NCI-H2227 treated with DMSO at 0.1 percent for 48 hours (cell line): ENCODE measurements at places on chromosomes 16 and 17.

- no peak for DNase-seq
Observed at GRCh38 chr16:4639899-4640509, 15.4 kb downstream of the MGRN1 start.

DNA sequence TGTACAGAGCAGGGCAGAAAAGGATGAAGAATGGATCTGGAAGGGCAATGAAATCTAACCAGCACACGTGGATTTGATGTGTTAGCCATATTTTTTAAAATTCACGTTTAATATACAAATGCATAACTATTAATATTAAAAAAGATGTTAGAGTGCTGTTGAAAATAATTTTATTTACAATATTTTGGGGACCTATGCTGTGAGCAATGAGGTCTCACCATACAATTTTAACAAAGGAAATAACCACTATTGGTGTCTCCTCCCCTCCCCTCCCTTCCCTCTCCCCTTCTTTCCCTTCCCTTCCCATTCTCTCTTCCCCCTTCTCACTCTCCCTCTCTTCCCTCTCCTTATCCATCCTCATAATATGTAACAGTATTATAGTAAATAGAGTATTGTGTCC, 64.2 kb upstream of the GPR139 start:
- DNase-seq, result no peak

DNA sequence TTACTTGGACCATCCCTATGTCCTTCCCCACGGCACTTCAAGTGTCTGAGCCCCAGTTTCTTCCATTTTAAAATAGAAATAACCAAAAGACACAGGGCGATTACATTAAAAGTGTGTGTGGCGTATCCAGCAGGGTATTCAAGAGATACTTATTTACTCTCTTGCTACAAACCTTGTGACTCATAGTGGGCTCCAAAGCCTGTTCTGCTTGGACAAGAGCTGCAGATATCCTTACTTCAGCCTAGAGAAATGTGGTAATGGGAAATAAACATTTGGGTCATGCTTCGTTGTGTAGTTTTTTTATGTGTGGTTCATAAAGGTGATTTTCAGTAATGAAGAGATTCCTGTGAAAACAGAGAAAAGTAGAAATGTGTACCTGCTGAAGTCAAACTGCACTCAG, 288.9 kb upstream of the CDH11 start:
- no peak for DNase-seq

GRCh38 chr17:63735691-63736090, 5.9 kb downstream of the STRADA start:
- no peak for DNase-seq

- no peak for DNase-seq
Observed at GRCh38 chr17:35291802-35292201, 48.9 kb downstream of the SLFN5 start.

DNA sequence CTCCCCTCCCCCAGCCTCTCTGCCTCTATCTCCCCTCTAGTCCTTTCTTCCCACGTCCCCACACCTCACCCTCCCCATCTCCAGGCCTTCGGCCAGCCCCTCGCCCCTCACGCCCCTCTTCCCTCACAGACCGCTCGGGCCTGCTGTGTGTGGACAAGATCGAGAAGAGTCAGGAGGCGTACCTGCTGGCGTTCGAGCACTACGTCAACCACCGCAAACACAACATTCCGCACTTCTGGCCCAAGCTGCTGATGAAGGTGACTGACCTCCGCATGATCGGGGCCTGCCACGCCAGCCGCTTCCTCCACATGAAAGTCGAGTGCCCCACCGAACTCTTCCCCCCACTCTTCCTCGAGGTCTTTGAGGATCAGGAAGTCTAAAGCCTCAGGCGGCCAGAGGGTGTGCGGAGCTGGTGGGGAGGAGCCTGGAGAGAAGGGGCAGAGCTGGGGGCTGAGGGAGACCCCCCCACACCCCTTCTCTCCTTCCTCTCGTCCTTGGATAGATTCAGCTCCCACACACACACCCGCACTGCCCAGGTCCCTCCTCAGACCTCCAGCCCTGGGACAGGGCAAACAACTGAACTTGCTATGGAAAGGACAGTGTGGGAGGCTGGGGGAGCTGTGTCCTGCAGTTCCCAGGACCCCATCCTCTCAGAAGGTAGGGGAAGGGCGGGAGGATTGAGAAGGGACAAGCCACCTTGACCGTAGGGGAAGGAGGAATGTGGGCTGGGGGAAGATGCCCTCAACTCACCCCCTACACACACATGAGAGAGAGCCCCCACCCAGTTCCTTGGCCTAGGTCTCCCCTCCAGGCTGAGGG, 11.1 kb downstream of the NR1D1 start:
- no peak for DNase-seq

- DNase-seq, result no peak
Observed at GRCh38 chr17:70668276-70668937, 499.1 kb downstream of the KCNJ2 start.

- DNase-seq, result peak; percentile 14
Observed at GRCh38 chr17:68398691-68399637, 58.3 kb downstream of the WIPI1 start.

GRCh38 chr17:64507413-64507782, 621 bp downstream of the CEP95 start:
- peak; percentile 84 for DNase-seq

- no peak for DNase-seq
Observed at GRCh38 chr16:72957303-72958277, 90.3 kb downstream of the ZFHX3 start.

GRCh38 chr16:28062847-28063521, 530 bp downstream of the GSG1L start:
- DNase-seq, result no peak

GRCh38 chr16:46790599-46791270, 40.2 kb downstream of the C16orf87 start:
- DNase-seq, result peak; percentile 52

DNA sequence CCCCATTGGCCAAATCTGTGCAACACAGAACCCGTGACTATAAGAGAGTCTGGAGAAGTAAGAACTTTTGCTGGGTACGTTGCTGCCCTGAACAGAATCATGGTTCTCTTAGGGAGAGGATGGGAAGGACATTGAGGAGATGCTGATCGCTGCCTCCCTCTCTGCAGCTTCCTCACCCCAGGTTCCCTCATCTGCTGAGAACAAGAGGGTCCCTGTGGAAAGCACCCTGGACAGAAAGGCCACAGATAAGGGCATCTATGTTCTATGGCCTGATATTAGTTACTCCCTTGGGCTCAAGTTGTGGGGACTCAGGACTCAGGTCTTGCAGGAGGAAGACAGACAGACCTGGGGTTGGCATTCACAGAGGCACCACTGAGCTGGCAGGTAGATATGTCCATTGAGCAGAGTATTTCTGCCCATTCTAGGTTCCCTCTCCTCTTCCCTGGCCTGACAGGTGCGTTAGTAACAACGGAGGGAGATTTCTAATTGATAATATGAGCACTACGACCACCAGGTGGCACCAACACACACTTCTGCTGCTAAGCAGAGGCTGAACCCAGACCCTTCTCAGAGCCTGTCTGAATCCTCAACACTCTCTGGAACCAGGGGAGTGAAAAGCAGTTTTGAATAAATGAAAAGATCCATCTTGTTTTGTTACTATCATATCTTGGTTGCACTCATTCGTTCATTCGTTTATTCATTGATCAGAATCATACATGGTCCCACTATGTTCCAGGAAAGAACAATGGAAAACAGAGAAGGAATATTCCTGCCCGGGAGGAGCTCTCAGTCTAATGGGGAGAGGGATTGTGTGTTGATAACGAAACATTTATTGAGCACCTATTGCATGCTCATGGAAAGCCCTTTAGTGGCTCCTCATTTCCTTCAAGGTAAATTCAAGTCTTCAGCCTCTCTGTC, 56.4 kb downstream of the SLC6A2 start:
- DNase-seq, result peak; percentile 36

DNA sequence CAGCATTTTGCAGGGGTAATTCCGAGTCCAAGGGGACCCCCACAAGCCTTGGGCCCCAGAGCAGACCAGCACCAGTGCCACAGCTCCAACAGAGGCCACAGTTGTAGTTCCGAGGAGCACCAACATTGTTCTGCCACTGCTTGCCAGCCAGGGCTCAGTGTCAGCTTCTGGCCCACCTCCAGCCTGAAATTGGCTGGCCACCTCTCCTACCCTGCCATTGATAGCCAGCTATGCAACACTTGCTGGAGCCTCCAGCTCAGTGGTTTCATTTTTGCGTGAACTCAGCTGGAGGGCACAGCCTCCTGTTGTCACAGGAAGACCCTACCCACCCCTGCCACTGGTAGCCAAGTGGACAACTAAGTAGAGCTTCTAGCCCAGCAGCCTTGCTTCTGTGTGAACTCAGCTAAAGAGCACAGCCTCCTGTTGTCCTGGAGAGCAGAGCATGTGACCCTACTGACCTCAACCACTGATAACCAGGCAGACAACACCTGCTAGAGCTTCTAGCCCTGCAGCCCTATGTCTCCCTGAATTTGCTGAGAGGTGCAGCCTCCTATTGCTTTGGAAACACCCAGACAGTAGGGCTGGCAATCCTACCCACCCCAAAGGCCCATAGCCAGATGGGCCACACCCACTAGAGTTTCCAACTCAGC, 24.9 kb downstream of the HYDIN start:
- no peak for DNase-seq

DNA sequence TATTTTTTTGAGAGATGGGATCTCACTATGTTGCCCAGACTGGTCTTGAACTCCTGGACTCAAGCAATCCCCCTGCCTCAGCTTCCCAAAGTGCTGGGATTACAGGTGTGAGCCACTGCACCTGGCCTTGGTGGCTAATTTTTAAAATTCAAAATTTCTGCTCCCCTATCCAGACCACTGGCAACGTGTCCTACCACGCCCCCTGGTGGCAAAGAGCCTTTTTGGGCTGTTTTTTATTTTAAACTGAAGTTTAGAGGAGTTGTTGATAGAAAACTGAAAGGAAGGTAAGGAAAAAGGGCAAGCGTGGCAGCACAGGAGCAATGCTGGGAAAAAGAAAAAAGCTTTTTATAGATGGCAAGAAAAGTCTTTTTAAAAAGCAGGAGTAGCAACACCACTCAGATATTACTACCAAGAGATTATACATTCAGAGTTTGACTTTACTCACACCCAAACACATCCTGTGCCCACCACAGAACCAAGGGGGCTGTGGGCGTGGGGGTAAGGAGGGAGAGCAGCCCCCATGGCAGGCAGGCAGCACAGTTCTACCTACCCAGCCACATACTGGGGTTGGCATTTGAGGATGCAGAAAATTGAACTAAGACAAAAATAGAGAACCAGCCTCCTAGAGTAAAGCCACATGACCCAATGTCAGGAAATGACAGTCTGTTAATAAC, 4.2 kb upstream of the MXRA7 start:
- DNase-seq, result peak; percentile 20

DNA sequence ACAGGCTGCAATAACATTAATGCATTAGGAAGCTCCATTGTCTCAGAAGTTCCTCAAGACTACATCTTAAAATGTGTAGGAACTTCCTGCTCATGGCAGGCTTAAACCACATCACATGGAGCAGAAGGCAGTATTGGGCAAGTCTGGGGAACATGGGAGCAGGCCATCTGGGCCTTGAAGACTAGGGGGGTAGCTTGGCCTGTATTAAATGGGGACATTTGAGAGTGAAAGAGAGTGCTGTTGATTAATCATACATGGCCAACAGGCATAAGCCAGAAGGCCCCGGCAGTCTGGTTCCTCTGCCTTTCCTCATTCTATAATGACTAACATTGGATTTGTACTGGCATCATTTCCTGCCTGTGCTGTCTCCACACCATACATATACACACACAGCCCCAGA, 25.2 kb upstream of the SLC5A11 start:
- DNase-seq, result no peak

DNA sequence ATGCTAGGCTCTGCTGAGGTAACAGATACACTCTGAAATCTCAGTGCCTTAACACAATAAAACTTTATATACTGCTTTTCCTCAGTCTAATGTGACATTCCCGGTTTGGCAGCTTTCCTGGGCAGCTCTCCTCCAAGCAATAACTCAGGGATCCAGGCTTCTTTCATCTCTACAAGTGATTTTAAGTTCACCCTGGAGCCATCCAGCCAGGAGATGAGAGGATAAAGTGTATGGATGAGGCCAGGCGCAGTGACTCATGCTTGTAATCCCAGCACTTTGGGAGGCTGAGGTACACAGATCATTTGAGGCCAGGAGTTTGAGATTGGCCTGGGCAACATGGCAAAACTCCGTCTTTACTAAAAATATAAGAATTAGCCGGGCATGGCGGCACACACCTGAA, 147.2 kb downstream of the UTP18 start:
- no peak for DNase-seq

- no peak for DNase-seq
Observed at GRCh38 chr17:70525961-70526360, 356.6 kb downstream of the KCNJ2 start.

DNA sequence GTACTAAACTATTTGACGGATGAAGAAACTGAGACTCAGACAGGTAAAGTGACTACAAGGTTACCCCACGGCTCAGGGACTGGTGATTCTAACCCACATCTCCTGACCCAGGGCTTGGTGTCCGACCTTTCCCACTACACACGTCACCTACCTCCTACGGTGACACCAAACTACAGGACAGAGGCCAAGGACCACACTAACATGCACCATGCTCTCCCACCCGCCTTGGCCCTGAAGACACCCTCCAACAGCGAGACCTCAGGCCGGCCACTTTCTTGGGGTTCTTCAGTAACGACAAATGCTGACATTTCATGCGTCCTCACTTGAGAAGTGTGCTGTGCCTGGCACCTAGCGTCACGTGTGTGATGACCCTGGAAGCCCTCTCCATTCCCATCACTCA, 6.4 kb downstream of the KNOP1 start:
- no peak for DNase-seq

DNA sequence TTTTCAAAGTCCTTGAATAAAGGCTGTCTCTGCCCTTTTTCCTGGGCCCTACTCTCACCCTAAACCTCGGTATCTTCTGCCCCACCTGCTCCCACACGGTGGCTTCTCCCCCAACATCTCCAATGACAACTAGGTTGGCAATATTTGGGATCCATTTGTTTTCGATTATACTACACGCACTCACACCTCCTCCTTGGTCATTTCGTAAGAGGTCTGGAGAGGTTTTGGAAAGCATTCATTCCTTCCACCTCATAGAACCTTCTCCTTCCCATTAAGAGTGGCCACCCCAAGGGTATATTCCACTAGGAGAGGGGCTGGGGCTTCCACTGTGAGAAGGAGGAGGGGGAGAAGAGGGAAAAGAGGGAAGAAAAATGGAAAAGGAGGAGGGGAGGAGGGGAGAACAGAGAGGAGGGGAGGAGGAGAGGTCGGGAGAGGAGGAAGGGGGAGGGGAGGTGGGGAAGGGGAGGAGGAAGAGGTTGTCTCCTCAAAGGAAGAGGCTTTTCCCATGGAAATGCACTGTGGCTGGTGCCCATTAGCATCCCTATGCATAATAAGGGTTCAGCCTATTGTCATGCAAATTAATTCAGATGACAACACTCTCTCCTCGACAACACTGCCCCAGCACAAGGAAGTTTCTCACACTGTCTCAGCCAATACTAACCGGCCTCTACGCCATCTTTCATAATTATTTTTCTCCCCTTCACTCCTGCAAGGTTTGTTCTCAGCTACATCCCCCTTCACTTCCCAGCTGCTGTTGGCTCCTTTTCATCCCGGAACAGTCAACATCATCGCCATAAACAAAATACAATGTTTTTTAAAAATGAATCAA, 30.0 kb downstream of the SOX9 start:
- no peak for DNase-seq

DNA sequence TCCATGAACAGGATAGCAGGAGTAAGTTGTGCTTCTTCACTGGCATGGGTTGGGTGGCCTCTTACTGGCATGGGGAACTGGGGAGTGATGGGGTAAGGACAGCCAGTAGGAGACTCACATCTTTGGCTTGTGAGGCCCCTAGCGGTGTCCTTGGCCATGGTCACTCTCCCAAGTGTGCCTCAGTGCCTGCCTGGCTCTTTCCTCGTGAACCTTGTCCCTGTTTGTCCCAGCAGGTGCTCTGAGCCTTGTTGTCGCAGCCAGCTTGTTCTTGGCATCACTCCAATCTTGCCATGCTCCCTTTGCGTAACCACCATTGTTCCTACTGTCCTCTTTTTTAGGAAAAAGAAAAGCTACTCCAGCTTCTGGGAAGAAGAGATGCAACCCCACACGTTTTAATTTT, 53.6 kb upstream of the SDK2 start:
- DNase-seq, result peak; percentile 10
